Prostate gland (tissue), 2 donors: ENCODE measurements at places on chromosomes 1 and 21. TPM values are rescaled to one million over a fixed set of nuclear protein-coding genes. Genes with fewer than 3 reads are reported as not detected.

The PRR9 gene
- total RNA-seq = not detected

The ADAM30 gene
- total RNA-seq = 2.0 TPM

The RCOR3 gene
- 56.4 TPM for total RNA-seq

The GBP5 gene
- 5.8 TPM for total RNA-seq

The RAB3B gene
- 23.6 TPM for total RNA-seq

The KPRP gene
- total RNA-seq = 0.57 TPM

The SNRNP40 gene
- 65.4 TPM for total RNA-seq

The KAZN gene
- total RNA-seq = 12.7 TPM

The AVPR1B gene
- not detected for total RNA-seq

The AMY1B gene
- not detected for total RNA-seq

The ERG gene
- 11.2 TPM for total RNA-seq

The PLCH2 gene
- total RNA-seq = 41.0 TPM

The SYT6 gene
- not detected for total RNA-seq

The C4BPB gene
- total RNA-seq = not detected

The ATP6V1G3 gene
- total RNA-seq = not detected

The SERTAD4 gene
- total RNA-seq = 10.6 TPM

The ACTL8 gene
- 5.9 TPM for total RNA-seq

The PLA2G2A gene
- total RNA-seq = 146 TPM

The ADORA1 gene
- total RNA-seq = 0.27 TPM

The LRRIQ3 gene
- 0.68 TPM for total RNA-seq

The SAMD11 gene
- 4.5 TPM for total RNA-seq

The SYNC gene
- total RNA-seq = 18.2 TPM

The COL11A1 gene
- 0.51 TPM for total RNA-seq

The CCDC24 gene
- total RNA-seq = 23.7 TPM

The PWP2 gene
- total RNA-seq = 10.7 TPM

The ZMYND12 gene
- total RNA-seq = 2.0 TPM

The ITLN1 gene
- total RNA-seq = 0.96 TPM

The PRELP gene
- total RNA-seq = 43.2 TPM

The NHLH1 gene
- not detected for total RNA-seq

The CHD1L gene
- total RNA-seq = 22.0 TPM

The OR2L5 gene
- not detected for total RNA-seq

The CYYR1 gene
- total RNA-seq = 9.7 TPM

The DAB1 gene
- total RNA-seq = 3.6 TPM

The PFKL gene
- total RNA-seq = 235 TPM

The SYTL1 gene
- total RNA-seq = 94.7 TPM

The HIPK1 gene
- 76.3 TPM for total RNA-seq

The A3GALT2 gene
- not detected for total RNA-seq

The NPR1 gene
- 2.9 TPM for total RNA-seq

The OR2T11 gene
- total RNA-seq = not detected

The CAMSAP2 gene
- 15.8 TPM for total RNA-seq

The IL20 gene
- not detected for total RNA-seq

The RHD gene
- not detected for total RNA-seq

The EFNA1 gene
- 132 TPM for total RNA-seq
